ENCODE measurements at places on chromosomes 7 and 10.
A peak's percentile ranks its signal among the peaks of the same experiment; 100 is the strongest.

GRCh38 chr7:91285696-91286355 is 21.6 kb downstream of the FZD1 start:
- no peak for DNase-seq

GRCh38 chr10:93315246-93315645 is 166.9 kb downstream of the MYOF start:
- no peak for DNase-seq

DNA sequence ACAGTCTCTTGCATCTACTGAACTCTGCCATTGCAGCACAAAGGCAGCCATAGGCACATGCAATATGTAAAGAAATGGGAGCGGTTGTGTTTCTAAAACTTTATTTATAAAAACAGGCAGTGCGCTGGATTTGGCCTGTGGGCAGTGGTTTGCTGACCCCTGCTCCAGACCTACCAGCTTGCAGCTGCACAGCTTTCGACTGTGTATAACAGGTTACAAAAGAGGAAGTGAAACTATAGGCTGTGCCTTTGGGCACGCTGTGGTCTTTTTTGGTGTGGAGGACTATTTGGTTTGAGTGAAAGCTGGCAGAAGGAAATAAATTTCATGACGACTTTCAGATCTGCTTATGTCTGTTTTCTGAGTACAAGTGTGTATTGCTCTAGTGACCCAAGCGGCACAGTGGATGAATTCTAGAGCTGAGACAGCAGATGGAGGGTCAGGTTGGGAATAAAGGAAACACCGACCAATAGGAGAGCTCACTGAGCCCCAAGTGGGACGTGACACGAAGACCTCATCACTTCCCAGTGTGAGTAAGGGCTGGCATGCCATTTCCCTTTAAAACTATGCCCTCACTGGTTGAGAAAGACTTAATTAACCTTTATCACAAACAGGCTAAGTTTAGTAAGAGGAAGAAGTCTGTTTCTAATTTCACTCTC is 152.7 kb downstream of the ANK3 start:
- DNase-seq = no peak

DNA sequence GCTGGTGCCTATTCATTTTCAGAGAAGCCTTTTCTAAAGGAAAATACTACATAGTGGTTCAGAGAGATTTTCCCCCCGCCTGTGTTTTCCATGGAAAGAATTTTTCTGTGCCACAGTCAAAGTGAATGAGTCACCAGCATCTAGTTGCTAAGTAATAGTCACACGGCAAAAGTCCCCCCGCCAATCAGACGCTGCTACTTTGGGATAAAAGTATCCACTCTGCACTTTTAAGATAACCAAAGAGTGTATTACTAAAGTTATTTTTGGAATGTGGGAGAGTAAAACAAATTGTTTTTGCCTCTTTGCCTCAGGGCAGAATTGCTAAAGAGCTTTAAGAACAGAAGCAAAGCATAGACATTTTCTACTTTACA is 23.5 kb downstream of the ABLIM1 start:
- peak; percentile 77 for DNase-seq

GRCh38 chr10:126500866-126501265 is 112.6 kb upstream of the ADAM12 start:
- no peak for DNase-seq
